ENCODE measurements at places on chromosomes 3 and 15.

DNA sequence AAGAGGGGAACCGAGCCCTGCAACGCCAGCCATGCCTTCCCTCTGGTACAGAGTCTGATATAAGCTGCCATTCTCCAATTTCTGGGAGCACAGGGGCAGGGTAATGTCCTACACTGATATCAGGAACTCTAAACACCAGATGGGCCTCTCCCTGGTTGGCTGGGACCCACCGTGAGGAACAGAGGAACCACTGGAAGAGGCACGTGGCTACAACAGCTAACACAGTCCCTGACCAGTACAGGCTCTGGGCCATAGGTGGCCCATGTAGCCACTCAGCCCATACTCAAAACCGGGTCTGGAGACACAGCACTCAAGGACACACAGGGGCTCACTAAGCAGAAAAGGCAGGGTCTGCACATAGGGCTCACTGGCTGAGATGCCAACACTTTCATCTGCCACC lies 13.9 kb downstream of the NUP210 start:
- no peak for DNase-seq

DNA sequence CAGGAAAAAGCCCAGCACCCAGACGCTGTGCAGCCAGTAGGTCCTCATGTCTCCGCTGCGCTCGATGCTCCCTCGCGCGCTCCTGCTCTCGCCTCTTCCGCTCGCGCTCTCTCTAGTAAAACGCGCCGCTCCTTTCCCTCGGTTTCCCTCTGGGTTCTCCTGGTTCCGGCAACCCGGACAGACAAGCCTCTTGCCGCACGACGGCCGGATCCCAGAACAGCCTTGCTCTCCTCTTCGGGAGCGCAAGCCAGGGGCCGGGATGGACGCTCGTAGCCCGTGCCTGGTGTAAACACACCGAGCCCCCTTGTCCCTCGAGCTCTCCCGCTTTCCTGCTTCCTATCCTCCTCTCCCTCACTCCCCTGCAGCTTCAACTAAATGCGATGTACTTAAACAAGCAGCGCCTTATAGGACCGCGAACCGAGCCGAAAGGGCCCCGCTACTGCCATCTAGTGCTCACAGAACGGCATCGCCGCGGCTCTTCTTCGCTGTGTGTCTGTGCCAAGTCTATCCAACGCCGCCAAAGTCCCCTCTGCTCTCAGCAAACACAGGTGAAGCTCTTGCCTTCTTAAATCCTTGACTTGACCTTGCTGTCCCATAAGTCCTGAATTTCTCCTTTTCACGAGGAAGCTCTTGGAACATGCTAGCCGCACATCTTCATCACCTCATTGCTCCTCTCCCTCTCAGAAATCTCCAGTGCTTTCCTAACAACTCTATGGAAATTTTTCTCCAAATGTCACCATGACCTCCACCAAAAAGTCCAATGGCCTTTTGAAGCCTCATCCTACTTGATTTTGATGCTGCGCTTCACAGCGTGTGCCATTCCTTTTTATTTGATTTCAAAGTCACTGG lies 1037.2 kb downstream of the IGSF11 start:
- peak; percentile 76 for DNase-seq

- DNase-seq, result no peak
Measured at GRCh38 chr3:2937592-2937991, 172.6 kb downstream of the IL5RA start.

GRCh38 chr15:98842192-98842972 lies 165.2 kb downstream of the PGPEP1L start:
- no peak for DNase-seq

- no peak for DNase-seq
Measured at GRCh38 chr3:113794526-113794925, 44.1 kb upstream of the GRAMD1C start.

GRCh38 chr15:95499397-95499796 lies 831.1 kb upstream of the NR2F2 start:
- DNase-seq, result no peak

GRCh38 chr3:105822171-105823123 lies 46.4 kb downstream of the CBLB start:
- no peak for DNase-seq

DNA sequence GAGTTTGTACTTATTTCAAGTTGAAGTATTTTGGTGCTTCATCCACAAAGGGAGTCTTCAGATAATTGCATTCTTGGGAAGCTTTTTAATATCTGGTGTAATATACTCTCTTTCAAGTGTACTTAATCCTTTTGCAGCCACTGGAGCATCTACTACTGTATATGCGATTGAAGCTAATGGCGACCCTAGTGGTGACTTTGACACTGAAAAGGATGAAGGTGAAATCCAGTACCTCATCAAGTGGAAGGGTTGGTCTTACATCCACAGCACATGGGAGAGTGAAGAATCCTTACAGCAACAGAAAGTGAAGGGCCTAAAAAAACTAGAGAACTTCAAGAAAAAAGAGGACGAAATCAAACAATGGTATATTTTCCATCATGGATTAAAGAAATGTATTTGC lies 42.6 kb downstream of the CHD2 start:
- no peak for DNase-seq

GRCh38 chr3:60935709-60936108 lies 315.5 kb downstream of the FHIT start:
- DNase-seq, result no peak

DNA sequence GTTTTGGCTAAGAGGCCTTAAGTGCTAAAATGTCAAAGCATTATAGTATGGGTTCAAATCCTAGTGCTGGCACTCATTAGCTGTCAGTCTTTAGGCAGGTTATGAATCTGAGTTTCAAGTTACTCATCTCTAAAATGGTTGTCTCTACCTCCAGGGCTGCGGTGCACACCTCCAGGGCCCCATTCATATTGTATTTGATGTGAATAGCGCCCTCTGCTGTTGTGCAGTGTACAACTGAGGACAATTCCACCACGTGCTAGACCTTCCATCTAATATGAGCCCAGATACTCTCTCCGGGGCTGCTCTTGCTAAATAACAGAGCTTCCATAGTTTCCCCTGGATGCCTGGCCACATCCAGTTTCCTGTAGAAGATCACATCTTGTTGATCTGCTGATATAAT lies 54.3 kb downstream of the OXNAD1 start:
- DNase-seq, result no peak

DNA sequence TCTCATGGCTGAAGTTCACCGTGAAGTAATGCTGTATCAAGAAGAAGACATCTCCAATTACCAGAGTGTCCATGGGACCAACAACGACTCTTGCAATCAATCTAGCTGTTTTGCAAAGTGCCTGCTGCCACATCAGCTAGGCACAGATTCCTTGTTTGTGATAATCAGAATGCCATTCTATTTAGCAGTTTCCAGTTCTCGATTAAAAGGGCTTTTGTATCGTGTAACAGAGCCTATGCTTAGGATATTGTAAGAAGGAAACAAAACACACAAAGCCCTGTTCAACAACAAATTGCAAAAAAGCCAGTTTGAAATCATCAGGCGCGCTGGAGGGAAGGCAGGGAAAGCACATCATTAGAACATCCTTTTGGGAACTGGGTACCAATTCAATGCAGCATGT lies 26.1 kb downstream of the RASGRF1 start:
- DNase-seq, result no peak

- no peak for DNase-seq
Measured at GRCh38 chr3:59381282-59381681, 331.5 kb upstream of the CFAP20DC start.

GRCh38 chr15:47786371-47786770 lies 69.1 kb downstream of the SEMA6D start:
- no peak for DNase-seq

DNA sequence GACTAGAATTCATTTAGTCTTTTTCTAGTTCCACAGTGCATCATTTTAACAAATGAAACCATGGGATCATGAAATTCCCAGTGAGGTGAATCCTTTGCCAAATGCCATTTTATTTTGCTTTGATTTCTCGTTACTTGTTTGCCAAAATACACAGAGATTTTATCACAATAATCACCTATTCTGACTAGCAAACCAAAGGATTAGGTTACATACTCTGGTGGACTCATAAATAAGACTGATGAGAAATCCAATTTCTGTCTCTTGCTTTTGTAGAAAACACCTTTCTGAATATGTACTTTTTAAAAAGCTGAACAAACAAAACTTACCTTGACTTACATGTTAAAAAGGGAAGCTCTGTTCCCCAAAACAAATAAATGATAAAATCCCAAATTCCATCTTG lies 12.2 kb downstream of the ERC2 start:
- DNase-seq, result no peak

DNA sequence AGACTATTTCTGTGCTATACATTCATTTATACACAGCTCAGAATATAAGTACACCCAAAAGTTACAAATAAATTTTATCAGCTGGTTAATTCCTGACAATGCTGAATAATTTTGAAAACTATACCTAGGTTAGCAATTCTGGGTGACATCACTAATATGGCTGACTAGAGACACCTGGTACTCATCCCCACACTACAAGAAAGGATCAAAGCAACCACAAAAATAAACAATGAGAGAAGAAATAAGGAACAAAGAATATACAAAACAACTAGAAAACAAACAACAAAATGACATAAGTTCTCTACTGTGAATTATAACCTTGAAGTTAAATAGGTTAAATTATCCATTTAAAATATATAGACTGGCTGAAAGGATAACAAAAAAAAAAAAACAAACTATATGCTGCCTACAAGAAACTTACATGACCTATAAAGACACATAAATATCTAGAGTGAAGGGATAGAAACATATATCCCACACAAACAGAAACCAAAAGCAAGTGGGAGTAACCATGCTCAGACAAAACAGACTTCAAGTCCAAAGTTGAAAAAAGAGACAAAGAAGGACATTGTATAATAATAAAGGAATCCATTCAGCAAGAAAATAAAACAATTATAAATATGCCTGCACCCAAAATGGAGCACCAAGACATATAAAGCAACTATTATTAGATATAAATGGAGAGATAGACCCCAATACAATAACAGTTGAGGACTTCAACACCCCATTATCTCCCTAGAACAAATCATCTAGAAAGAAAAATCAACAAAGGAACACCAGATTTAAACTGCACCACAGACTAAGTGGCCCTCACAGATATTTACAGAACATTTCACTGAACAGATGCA lies 57.8 kb downstream of the IMPG2 start:
- no peak for DNase-seq

DNA sequence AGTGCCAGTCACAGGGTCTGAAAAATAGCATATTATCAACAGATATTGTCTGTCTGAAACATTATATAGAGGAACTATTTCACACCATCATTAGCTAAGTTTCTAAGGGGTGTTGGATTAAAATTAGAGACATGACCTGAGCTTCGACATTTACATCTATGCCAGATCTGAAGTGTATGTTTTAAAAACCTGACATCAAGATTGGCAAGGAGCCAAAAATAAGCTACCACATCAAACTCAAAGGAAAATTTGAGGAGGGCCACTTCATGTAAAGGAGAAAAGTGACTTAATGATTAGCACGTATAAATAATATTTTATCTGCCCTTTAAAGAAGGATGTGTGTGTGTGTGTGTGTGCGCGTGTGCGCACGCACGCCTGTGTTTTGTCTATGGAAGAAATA lies 752.0 kb upstream of the GRM7 start:
- DNase-seq, result no peak

- no peak for DNase-seq
Measured at GRCh38 chr3:173009410-173009809, 131.6 kb downstream of the SPATA16 start.

GRCh38 chr15:56194035-56194434 lies 49.6 kb downstream of the RFX7 start:
- no peak for DNase-seq

- no peak for DNase-seq
Measured at GRCh38 chr3:57974796-57975388, 33.3 kb upstream of the FLNB start.

DNA sequence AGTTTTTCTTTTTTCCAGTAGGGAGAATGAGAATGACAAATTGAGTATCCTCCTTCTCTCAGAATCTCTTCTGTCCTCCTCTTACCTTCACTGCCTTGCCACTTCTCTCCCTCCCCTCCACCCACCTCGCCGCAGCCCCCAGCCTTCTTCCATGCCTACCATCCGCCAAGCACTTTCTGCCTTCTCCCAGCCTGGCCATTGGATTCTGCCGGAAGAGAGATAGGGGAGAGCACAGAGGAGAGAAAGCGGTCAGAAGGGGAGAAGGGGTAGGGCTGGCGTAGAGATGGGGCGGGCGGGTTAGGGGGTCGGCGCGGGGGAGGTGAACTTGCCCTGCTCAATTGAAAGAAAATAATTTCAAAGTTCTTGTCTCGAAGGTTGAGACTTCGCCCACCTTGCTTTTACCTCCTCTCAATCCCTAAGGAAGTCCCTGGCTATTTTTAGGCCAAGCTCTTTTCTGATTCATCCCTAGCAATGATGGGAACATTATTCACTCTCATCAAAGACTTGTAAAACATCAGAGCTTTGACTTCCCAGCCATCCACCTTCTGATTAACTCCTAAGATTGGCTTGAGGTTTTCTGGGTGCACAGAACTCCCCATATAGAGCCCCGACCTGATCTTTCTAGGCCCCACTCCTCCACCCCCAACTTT lies 811 bp downstream of the C3orf52 start:
- no peak for DNase-seq

DNA sequence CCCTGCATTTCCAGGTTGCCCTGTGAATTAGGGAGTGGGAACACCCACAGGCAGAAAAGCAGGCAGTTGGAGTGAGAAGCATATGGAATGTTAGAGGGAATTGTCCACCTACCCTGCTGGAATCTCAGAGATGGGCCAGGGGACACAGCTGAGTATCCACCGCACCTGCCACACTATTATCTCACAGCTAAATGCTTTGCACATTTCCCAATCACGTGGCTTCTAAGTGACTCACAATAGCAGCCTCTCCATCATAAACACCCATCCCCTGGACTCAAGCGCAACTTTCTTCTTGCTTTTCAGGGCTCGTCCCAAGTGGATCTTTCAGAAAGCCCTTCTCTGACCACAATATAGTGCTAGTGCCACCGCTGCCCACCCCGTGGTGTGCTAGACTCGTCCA lies 389.0 kb upstream of the LMCD1 start:
- DNase-seq, result no peak

- DNase-seq, result no peak
Measured at GRCh38 chr3:137796993-137797392, 32.9 kb downstream of the SOX14 start.

DNA sequence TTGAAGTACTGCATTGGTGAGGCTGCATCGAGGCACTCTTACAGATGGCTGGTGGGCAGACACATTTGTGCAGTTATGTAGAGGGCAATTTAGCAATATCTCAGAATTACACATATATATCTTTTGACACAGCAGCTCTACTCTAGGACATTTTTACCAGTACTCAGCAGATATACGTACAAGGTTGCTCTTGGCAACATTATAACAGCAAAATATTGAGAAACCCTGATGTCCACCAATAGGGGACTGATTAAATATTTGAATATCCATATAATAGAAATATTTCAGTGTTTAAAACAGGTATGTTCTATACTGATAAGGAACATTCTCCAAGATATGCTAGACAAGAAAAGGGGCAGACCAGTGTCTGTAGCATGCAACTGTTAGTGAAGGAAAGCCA lies 7.9 kb upstream of the FBXO22 start:
- DNase-seq, result no peak

DNA sequence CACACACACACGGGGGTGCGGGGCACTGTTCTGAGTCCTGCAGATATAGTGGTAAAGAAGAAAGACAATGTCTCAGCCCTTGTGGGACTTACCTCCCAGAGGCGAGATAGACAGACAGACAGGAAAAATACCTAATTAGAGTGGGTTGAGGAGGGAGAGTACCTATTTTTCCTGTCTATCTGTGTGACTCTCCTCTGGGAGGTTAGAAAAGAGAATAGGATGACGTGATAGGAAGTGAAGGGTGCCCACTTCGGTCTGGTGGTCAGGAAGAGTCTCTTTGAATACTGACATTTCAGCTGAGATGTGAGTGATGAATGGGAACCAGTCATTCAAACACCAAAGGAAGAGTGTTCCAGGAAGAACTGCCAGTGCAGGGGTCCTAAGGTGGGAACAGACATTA lies 4.1 kb upstream of the APOD start:
- no peak for DNase-seq

Measured in anterior cingulate cortex (tissue), 58 donors.